ENCODE measurements at places on chromosomes 16 and 17.
A peak's percentile ranks its signal among the peaks of the same experiment; 100 is the strongest.

GRCh38 chr16:23435500-23435899, 17.5 kb downstream of the COG7 start:
- DNase-seq: no peak

DNA sequence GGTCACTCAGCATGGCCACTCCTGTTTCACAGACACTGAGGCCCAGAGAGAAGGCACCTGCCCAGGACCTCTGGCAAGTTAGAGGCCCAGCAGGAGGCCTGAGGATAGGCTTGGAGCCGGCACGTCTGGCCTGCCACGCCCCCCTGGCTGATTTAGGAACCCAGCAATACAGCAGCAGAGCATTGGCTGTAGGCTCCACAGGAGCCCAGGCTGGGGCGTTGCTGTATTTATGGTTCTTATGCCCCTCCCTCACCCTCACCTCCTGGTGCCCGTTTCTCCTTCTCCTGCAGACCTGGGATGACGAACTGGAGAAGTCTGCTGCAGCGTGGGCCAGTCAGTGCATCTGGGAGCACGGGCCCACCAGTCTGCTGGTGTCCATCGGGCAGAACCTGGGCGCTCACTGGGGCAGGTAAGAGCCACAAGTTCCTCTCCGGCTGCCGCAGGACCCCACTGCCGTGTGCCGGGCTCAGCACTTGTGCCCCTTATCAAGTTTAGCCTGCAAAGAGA, 25.8 kb downstream of the CRISPLD2 start:
- no peak for DNase-seq

DNA sequence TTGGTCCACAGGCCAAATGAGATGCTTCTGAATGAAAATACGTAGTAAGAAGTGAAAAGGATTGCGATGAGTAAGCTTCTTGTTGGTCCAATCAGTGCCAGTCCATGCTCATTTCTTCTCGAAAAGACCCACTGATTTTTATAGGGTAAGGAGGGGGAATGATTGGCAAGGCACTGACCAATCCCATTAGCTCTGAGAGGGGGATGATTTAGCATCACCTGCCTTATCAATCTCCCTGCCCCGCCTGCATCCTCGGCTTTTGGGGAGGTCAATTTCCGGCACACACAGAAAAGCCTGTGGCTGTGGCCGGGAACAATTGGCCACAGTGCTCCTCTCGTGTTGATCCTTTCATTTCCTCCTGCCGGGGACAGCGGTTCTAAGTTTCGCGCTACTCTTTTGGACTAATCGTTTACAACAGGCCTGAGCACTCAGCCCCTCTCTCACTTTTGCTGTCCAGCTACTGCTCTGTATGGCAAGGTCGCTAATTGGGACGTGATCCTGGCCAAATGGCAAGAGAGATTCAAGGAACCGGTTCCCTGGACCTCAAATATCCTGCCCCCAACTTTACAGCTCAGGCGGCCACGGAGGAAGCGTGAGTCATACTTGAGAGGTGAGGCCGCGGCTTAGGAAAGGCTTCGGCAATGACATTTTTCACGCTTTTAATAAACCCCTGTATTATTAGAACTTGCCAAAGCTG, 43.1 kb downstream of the TBX4 start:
- DNase-seq: peak; percentile 33

DNA sequence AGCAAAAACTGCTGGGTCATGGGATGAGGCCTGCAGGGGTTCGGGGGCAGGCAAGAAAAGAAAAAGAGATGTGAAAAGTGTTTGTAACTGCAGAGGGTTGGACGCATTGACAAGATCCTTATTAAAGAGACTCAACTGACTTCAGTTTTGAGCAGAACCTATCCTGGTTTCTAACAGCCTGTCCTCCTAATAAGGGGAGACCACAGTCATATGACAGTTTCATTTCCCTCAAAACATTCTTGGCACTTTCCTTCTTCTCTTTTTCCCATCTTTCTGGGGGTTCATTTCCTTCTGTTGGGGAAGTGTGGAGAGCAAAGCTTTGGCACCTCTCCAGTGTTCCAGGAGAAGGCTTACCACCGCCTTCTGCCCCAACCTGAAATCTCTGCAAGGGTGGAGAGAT, 118.5 kb downstream of the MAF start:
- DNase-seq: no peak

- DNase-seq: no peak
Observed at GRCh38 chr16:1531638-1531910, 1.9 kb upstream of the TMEM204 start.

- DNase-seq: peak; percentile 42
Observed at GRCh38 chr16:14002416-14002990, 68.6 kb upstream of the MRTFB start.

- no peak for DNase-seq
Observed at GRCh38 chr17:73250851-73251640, 10.6 kb downstream of the CPSF4L start.

DNA sequence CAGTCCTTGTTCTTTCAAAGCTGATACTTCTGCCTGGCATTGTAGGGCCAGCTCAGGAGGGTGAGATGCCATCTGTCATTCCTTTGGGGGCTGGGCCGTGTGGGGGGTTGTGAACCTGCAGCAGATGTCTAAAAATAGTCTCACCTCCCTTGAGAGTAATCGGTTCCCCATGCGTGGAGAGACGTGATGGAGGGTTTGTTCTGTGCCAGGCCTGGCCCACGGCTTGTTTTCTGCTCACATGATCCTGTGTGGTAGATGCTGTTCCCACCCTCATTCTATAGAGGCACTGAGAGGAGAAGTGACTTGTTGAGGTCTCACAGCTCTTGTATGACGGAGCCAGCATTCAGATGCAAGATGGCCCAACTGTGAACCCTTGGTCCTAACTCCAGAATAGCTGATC, 4.6 kb downstream of the IRF8 start:
- no peak for DNase-seq

DNA sequence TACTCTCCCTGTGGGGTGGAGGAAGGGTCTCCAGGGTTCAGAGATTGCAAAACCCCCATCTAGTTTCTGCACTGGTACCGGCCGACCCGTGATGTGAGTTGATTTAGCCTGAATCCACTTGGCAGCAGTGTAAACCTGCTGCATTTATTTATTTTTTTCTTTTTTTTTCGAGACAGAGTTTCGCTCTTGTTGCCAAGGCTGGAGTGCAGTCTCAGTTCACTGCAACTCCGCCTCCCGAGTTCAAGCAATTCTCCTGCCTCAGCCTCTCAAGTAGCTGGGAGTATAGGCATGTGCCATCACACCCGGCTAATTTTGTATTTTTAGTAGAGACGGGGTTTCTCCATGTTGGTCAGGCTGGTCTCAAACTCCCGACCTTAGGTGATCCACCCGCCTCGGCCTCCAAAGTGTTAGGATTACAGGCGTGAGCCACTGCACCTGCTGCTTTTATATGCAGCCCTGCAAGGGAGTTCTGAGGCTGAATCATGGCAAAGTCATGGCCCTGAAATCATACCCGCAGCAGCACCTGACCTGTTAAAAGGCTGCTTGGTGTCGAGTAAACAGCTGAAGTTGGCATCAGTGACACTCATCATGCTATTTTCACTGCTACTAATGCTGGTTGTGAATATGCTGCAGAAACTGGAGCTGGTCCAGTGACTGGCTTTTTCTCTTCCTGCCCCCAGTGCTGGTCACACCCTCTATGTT, 21.4 kb downstream of the DEXI start:
- no peak for DNase-seq

GRCh38 chr16:28534542-28535373, 4.0 kb downstream of the NUPR1 start:
- DNase-seq: no peak

DNA sequence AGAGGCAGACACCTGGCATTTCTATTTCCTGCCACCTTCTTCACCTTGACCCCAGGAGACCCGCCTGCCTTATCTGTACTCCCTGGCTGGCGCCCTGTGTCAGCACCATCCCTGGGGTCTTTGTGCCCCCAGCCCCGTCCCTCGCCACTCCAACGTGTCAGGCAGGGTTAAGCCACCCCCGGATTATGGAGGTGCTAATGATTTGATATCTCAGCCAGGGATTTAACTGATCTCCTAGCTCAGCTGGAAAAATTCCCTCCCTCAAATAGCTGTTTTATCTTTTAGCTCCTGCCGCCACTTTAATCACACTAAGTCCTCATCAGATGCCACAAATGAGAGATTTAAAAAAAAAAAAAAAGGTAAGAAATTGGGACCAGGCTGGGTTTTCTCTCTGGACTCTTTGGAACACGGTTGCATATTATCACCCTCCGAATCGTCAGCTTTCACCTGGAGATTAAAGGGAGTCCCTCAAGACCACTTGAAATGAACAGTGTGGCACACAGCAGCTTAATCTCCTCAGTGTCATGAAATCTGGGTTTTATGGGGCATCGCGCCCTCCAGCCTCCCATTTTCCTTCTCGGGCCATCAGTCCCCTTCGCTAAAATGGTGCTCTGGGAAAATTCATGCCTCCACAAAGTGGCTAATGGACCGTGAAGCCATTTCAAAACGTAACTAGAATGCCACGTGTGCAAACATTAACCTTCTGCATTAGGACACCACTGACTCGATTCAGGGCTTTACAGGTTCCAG, 26.2 kb upstream of the WFDC1 start:
- DNase-seq: no peak

- DNase-seq: peak; percentile 14
Observed at GRCh38 chr16:81873843-81874752, 95.0 kb downstream of the PLCG2 start.

DNA sequence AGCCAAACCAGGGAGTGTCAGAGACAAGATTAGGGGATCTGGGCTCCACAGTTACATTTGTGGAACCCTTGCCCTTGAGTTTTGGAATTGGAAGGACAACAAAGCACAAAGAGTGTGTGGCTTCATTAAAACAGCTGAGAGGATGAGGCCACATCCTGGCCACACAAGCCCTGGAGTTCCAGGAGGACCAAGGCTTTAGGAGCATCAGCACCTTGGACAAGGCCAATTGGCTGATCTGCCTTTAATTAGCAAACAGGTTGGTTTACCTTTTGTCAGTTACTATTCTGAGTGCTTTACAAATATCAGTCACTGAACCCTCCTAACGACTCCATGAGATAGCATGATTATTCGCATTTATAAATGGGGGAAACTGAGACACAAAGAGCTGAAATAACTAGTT, 54.7 kb downstream of the SLC6A2 start:
- no peak for DNase-seq

- DNase-seq: no peak
Observed at GRCh38 chr16:53895851-53896250, 191.9 kb downstream of the FTO start.

DNA sequence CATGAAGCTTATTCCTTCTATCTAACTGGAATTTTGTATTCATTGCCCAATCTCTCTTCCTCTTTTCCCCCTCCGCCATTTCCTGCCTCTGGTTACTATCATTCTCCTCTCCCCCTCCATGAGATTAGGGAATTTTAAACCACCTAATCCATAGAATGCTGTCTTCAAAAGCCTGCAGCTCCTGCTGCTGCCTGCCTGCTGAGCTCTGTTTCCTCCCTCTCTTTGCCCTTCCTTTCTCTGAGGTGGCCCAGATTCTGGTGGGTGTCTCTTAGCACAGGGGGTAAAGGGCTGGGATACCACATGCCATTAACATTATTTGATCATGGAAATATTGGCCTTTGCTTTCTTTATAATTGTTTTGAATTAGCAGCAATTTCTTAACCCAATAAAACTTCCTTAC, 241.6 kb downstream of the CNTNAP4 start:
- DNase-seq: no peak

GRCh38 chr17:17303010-17303846, at the start of gene NT5M:
Gene NT5M, plus strand, starts transcription at chr17:17303373. Its CDS starts 178 bp downstream, at chr17:17303551.
- peak; percentile 46 for DNase-seq

- no peak for DNase-seq
Observed at GRCh38 chr17:63611354-63611753, 10.7 kb downstream of the TACO1 start.

GRCh38 chr17:64015447-64015846, 5.0 kb downstream of the ICAM2 start:
- no peak for DNase-seq

DNA sequence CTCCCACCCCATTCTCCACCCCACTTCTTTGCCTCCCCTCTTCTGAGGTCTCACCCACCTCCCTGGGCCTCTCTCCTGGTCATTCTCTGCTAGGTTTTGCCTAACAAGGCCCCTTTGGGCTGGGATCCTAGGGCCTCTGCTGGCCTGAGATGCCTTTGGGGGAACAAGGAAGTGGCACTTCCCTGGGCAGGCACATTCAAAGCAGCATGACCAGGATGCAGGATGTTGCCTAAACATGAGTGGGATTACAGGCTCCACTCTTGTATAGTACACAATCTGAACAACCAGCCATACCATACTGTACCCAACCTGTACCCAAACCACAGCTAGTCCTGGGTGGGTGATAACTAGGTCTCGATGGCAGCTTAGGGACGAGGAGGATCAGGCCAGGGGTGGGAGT, 9.0 kb downstream of the GALK1 start:
- no peak for DNase-seq

DNA sequence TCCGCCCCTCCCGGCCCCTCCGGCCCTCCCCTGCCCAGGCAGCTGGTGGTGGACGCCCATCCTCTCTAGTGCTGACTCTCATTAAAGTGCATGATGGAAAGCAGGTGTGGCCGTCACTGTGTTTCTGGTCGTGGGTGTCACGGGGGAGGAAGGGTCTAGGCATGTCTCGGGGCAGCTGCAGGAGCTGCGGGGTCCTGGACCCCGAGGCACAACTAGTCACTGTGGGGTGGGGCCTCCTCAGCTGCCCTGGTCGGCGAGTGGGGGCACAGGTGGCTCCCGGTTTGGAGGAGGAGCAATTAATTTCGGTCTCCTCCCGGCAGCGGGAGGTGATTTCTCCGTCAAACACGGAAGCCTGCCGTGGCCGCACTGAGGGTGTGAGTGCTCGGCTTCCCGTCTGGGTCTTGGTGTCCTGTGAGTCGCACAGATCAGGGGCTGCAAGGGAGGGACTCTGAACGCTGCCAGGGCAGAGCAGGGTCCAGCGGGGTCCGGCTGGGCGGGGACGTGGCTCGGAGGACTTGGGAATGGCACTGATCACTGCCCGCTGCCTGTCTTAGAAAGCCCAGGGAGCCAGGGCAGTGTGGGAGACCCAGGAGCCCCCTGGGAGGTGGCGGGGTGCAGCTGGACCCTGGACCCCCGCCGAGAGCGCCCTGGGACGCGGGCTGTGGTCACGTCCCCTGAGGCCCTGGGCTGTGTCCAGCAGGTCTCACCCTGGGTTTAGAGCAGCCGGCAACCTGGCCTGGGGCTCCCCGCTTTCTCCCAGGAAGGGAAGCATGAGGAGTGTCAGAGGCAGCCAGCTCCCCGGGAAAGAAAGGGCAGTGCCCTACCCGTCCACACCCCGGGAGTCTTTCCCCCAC, 3.3 kb downstream of the TPSD1 start:
- no peak for DNase-seq

DNA sequence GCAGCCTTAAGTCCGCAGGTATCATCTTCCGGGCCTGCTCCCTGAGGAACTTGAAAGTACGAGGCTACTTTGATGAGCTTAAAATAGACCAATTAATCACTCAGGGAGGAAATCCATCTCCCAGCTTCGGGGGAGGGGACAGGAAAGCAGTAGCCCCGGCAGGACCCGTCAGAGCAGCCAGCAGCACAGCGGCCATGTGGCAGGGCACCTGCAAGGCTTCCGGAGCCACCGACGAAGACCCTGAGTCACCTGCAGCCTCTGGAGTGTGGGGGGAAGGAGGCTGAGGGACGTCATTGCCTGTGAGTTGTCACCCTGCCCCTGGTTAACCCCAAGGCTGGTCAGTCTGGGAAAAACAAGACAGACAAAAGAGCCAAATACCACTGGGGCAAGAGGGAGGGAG, 4.4 kb upstream of the CYB561 start:
- DNase-seq: peak; percentile 16

GRCh38 chr16:1902547-1903219, 15.5 kb downstream of the HS3ST6 start:
- no peak for DNase-seq

Data from astrocyte (in vitro differentiated cells and primary cell).